Foreskin fibroblast (primary cell): ENCODE measurements at places on chromosomes 6 and 20.

DNA sequence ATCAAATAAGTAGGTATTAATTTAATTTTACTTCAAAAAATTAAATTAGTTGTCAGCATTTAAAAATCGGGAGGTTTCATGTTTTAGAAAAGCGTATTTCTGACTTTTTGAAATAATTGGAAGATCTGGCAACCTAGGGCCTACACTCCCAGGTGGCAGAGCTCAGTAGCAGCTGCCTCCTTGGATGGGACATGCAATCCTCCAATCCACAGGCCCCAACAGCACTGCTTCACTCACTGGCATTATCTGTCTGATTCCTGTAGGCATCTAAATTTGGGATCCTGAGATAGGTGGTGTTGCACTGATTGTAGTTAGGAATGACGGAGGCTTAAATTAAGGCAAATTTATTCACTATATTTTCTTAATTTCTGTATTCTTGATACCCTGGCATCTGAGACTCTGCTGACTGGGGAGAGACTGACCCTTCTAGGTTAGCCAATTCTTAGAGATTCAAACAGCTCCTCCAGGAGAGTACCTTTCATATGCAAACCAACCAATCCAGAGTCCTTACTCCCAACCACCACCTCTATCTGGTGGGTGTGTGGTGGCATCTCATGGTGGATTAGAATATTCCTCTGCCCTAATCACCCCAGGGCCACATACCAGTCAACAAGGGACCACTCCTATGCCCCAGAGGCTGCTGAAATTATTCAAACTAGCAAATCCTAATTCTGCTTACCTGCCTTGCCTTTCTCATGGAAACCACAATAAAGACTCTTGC is 146.6 kb upstream of the GLP1R start:
- DNase-seq, result no peak

DNA sequence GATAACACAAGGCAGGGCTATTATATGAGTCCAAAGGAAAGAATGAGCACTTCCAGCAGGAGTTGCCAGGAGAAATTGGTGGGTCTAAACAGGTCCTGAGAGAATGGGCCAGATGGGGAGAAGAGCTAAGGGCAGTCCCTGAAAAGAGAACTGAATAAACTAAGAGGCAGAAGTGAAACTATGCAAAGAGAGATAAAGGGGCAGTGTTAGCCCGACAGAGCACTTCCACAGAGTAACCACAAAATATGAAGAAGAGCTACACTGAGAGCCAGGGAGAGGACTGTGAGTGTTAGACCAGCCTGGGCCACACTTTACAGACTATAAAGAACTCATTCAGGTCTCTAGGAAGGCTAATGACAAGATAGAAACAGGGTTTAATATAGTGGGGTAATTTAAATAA is 43.8 kb downstream of the RALGAPA2 start:
- no peak for DNase-seq

- peak; percentile 17 for DNase-seq
Measured at GRCh38 chr6:18280084-18280483, 15.8 kb upstream of the DEK start.

- peak; percentile 71 for DNase-seq
Measured at GRCh38 chr20:4961746-4962145, 39.6 kb downstream of the SLC23A2 start.

DNA sequence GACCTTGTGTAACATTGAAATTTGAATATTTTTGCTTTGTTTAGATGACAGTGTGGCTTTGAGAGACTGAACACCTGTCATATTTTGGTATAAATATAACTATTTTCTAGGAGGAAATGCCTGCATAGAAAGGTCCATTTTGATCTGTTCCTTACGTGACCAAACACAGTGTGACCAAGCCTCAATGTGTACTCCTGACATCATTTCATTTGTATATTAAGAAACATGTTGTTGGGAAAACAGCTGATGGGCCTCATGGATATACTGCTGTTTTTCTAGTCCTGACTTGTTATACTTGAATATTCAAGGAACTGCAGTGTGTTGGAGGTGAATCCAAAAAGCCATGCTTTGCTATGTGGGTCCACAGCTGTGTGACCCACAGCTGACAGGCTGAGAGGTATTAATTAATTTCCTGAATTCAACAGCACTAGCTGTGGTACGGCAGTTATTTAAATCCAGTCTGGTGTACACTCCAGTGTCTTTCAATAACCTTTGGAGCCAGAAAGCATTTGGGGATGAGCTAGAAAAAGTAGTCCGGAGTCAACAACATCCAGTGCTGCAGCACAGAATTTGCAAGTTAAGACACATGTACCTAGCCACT is 18.9 kb downstream of the NCOA7 start:
- no peak for DNase-seq

- DNase-seq, result peak; percentile 90
Measured at GRCh38 chr6:21987501-21987957, 309.3 kb downstream of the PRL start.

DNA sequence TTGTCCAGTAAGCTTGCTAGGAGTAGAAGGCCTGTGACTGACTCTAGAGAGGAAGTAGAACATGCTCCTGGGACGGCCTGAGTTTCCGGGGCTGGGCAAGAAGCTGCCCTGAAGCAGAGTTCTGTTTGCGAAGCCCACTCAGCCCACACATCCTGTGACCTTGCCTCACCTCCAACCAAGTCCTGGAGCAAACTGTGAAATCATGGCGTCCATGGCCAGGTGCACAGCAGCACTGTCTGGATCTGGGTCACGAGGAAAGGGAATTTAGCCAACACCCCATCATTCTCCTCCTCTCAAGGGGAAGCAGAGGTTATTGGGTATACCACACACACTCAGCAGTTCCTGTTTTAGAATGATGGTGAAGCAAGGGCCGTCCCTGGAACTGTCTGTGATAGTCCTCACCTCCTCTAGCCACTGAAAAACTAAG is 87.5 kb downstream of the CRYBG1 start:
- DNase-seq, result no peak

GRCh38 chr20:50052550-50053361 is 60.2 kb downstream of the UBE2V1 start:
- no peak for DNase-seq

DNA sequence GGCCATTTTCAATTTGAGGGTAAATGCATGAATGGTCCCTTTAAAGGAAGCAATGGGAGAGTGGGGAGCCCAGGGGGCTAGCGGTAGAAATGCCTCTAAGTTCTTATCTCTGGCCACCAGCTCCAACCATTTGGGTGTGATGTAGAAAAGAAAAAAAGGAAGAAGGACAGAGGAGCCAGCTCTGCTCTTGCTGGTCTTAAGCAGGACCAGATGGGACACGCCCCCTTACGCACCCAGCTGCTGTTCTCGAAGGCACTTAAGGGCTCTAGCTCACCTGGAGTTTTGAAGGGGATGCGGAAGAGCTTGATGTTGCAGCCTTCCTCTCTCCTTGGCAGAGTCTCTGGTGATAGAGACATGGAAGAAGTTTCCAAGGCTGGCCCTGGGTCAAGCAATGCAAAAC is 59.5 kb upstream of the RNF144B start:
- DNase-seq, result no peak

DNA sequence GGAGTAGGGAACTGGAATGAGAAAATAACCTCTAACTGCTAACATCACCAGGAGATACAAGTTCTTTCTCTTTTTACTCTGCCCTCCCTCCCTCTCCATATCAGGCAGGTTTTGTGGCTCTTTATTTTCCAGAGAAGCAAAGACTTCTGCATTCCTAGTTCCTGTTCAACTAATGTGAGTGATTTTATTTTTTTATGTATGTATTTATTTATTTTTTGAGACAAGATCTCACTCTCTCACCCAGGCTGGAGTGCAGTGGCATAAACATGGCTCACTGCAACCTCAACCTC is 6.0 kb upstream of the IER3 start:
- no peak for DNase-seq

- DNase-seq, result no peak
Measured at GRCh38 chr6:87184762-87185250, 29.4 kb downstream of the ZNF292 start.
